ENCODE measurements at places on chromosomes 5 and 9.
A peak's percentile ranks its signal among the peaks of the same experiment; 100 is the strongest.

DNA sequence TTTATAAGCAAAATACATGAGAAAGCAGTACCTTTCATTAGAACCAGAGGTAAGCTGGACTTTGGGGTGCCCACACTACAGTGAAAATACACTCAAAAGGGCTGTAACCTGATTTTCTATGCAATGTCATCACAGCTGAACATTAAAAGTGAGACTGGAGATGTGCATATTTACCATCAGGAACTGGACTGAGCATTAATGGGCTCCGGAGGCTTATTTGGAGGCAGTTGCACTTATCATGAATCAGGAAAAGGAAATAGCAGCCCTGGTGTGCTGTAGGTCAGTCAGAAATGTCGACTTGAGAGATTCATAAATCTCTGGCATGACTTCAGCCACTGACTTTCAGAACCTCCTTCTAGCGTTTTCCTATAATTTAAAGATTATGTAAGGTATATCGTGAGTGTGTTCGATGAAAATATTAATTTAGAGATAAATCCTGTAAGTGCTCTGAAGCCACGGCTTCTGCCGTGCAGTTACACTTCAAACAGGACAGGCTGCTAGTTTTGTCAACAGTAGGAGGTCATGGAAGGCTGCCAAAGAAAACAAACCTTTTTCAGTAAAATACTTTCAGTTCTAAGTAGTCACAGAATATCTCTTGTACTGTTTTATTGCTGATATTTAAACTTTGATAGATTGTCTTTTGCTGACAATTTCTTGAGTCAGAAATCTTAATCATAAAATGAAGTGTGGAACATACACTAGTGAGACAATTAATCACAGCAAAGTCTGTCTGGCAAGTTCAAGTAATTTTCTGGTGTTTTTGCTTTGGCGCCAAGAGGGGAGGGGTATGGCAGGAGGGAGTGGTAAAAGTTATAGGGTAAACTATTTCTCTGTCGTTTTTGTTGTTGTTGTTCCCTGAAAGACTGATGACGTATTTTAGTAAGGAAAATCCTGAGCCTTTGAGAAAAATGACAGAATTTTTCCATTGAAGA lies 939.7 kb downstream of the NR2F1-AS1 start:
- peak; percentile 79 for DNase-seq

DNA sequence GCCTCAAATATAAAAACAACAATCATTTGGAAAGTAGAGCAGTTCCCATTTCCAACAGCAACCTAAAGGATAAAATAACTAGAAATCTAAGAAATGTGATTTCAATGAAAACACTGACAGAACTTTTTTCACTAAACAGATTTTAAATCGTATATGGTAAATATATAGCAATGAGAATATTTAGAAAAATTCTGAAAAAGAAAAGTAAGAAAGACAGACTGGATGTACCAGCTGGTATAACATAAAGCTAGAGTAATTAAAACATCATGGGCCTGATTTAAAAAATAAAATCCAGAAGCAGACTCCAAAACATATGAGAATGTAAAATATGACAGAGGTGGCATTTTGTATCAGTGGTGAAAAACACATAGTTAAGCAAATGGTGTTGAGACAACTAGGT lies 308.9 kb downstream of the MLLT3 start:
- no peak for DNase-seq

DNA sequence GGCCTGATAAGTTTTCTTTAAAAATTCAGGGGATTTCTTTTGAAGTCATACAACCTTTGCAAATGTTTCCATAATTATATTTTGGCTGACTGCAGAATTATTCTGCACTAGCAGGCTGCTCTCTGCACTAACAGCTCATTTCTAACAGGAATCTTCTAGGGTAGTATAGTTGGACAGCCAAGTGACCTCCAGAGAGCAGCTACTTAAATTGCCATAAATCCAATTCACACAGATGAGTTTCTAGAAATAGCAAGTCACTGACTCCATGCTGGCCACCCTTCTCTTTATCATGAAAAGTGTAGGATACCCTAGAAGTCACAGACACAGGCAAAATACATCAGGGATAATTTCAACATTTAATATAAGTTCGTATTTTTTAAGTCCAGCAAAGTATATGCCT lies 110.9 kb upstream of the TARS1 start:
- no peak for DNase-seq

DNA sequence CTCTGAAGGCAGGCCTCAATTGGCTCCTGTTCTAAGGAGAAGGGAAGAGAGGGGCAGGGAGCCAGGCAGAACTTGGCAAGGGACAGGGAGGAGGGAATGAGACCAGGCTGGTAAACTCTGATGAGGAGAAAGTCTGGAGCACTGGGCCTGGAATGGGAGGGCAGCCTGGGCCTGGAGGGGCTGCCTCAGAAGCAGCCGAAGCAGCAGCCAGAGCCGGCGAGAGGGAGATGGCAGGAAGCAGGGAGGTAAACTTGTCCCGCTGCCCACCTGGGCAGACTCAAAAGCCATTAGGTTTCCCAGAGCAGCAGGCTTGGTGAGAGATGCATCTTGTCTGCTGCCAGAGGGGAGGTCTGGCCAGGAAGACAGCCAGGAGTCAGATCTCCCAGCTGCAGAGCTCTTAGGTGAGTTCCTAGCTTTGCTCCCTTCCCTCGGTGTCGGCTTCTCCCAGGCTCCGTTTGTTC lies 37.0 kb upstream of the CRB2 start:
- DNase-seq, result no peak

DNA sequence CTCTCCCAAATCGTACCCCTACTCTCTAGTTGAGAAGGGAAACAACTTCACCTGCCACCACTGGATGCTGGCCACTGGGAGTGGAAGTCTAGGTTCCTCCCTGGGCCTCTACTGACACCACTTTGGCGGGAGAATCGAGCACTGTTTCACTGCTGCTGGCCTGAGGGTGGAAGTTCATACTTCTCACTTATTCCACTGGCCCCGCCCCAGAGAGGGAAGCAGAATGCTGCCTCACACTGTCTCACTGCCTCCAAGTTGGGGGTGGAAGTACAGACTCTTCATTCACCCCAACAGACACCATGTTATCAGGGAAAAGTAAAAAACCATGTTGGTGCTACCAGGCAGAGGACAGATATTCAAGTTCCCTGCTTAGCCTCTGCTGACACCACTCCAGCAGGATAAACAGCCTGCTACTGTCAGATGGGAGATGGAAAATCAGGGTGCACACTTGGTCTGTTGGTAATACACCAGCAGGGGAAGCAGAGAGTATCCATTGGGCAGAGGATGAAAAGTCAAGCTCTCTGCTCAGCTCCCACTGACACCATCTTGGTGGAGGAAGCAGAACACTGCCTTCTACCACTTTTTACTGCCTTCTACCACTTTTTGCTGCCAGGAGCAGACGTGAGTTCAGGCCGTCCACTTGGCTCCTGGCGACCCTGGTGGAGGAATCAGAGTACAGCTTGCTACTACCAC lies 159.4 kb downstream of the SIL1 start:
- no peak for DNase-seq

DNA sequence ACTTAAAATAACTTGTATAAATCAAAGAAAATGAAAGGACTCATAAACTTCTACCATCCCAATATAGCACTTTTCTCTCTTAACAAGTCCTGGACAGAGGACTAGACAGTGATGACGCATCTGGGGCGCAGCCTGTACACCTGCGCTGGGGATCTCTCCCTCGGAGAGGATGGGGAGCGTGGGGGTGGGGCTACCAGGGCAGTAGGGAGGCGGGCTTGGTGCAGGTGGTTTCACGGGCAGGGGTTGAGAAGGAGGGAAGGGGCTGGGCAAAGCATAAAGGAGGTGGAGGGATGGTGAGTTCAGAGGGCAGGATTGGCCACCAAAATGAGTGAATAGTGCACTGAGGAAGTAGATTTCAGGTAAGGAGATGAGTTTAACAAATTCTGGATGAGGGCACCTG lies 41.1 kb downstream of the STC2 start:
- no peak for DNase-seq

DNA sequence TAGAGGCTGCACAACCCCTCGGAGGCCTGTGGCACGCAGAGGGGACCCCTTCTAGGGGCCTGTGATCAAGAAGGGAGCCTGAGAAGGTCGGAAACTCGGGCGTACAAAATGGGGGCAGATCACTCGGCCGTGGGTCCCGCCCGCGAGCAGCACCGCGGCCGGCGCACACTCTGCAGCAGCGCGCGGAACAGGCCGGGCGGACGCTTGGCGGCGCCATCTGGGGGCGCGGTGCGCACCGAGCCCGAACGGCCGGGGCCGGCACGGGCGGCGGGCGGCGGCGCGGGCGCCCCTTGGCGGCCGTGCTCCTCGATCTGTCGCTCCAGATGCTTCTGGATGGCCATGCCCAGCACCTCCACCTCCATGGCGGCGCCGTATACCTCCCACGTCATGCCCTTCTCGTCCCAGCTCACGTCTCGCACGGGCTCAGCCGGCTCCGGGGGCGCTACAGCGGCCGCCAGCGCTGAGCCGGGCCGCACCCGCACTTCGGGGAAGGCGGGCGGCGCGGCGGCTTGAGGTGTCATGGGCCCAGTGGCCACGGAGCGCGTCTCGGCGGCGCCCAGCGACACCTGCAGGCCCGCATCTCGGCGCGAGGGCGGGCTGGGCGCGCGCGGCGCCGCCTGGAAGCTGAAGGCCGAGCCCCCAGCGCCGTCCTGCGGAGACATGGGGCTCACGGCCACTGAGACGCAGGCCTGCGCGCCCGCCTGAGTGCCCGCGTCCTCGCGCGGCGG lies 13.1 kb downstream of the GPRIN1 start:
- DNase-seq, result peak; percentile 35

DNA sequence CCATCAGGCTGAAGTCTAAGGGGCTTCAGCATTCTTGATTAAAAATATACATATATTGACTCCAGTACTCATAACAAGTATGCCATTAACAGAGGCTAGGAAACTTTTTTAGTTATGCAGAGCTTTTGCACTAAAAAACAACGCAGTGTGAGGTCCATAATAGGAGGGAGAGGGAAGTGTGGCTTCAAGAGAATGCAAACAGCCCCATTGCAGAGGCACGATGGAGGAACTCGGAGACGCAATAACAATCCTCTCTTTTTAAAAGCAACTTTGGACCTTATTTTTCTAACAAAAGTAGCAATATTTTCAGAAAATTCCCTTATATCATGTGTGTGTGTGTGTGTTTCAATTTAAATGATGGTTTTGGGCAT lies 150.0 kb upstream of the PTCH1 start:
- no peak for DNase-seq

DNA sequence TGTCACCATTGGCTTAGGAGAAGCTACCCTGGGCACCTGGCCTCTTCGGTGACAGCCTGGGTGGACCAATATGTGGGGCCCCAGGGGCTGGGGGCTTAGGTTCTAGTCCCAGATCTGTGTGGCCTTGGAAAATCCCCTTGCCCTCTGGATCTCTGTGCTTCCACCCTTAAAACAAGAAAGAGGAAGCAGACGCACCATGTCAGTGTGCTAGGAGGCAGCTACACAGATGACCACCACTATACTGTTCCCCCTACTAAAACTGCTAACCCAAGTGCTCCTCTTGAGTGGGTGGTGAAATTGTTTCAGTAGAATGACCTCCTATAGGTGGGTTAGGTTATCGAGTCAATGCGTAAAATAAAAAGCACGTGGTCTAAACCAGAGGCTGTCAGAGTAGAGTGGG lies 31.0 kb downstream of the AFAP1L1 start:
- no peak for DNase-seq

DNA sequence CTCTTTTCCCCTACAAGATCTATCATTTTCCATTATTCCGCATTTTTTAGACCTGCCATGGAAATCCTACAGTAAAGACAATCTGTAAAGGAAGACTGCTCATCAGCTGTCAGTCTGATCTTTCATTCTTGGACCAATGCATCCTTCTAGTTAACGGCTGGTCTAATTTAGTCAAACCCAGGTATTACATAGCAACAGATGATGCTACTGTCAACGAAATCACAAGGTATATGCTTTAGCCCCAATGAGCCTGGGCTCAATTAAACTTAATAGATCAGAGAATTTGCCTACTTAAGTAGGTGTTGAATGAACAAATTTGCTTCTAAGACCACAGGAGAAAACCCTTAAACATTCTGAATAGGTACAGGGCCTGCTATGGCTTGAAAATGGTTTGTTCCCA lies 207.0 kb downstream of the TSSK1B start:
- no peak for DNase-seq

GRCh38 chr5:10064546-10065195 lies 185.0 kb downstream of the ATPSCKMT start:
- no peak for DNase-seq

- peak; percentile 33 for DNase-seq
Measured at GRCh38 chr5:156109317-156110023, 217.5 kb upstream of the SGCD start.

DNA sequence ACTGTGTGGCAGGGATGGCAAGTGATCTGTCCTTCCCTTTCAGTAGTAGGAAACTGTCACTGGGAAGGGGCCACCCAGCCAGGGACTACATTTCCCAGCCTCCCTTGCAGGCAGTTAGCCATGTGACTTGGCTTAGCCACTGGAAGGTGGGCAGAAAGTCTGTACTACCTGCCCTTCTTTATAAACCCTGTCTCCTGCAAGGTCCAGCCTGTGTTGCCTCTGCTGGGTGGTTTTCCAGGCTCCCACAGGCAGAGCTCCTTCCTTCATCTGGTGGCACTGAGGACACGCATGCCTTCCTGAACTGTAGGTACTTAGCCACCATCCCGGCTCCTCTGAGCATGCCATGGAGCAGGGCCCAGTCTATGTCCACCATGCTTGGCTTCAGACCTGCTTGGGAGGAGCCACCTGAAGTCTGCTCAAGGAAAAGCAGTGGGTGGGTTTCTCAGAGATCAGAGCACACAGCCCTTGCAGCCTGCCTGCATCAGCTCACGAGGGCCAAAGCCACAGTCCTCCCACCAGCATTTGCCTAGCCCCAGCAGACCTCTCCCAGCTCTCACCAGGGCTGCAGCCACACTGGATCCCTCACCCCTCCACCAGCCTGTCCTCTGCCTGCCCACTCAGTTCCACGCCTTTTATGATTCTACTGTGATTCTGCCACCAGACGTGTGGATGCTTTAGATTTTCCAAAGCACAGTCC lies 16.7 kb upstream of the SLC25A51 start:
- no peak for DNase-seq

GRCh38 chr5:27590503-27590902 lies 552.1 kb upstream of the CDH9 start:
- DNase-seq, result no peak

DNA sequence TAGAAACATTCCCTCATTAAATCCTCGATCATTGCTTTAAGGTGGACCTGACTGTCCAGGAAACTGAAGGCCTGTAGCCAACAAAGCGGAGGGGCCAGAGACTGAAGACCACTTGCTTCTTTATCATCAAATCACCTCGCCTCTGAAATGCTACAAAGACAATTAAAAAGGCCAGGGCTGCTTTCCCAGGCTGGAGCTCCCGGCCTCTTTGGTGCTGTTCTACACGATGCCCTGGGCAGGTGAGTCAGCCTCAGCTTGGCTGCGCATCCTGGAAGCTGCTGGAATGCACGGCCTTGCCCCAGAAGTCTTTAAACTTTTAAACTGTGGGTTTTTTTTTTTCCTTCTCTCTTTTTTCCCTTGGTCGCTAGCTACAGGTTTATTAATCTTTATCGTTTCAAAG lies 46.5 kb downstream of the SH3PXD2B start:
- DNase-seq, result no peak

DNA sequence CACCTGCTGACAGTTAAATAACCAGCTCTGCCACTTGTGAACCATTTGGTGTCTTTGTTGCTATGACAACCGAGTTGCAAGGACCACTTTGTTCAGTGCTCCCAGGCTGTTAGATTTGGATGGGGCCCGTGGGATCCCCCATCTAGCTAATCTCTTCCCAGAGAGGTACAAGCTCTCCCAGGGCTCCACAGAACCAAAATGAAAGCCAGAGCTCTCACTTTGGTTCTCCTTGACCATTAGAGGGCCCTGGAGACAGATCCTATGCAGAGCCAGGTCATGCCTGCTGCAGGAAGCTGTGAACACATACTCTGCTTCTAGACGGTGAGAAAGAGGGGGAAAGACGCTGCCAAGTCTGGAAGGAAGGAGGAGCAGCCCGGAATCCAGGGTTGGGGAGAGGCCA lies 224.6 kb downstream of the GABBR2 start:
- DNase-seq, result no peak

- peak; percentile 92 for DNase-seq
Measured at GRCh38 chr9:116572095-116572748, 114.9 kb upstream of the TRIM32 start.
